ENCODE measurements at places on chromosomes 6 and 20. TPM values are rescaled to one million over a fixed set of nuclear protein-coding genes. Genes with fewer than 3 reads are reported as not detected.

The PREX1 gene
- 29.4 TPM for total RNA-seq

The ANKRD6 gene
- 17.8 TPM for total RNA-seq

The THBD gene
- total RNA-seq, result 26.6 TPM

The RBM24 gene
- 201 TPM for total RNA-seq

The CSNK2A1 gene
- 203 TPM for total RNA-seq

The DOK5 gene
- total RNA-seq, result 20.1 TPM

GRCh38 chr6:5133943-5134342, 48.8 kb downstream of the PPP1R3G start:
- DNase-seq, result no peak

- DNase-seq, result peak; percentile 21
These were observed 125.6 kb downstream of the CDC5L start for GRCh38 chr6:44512868-44513741.

DNA sequence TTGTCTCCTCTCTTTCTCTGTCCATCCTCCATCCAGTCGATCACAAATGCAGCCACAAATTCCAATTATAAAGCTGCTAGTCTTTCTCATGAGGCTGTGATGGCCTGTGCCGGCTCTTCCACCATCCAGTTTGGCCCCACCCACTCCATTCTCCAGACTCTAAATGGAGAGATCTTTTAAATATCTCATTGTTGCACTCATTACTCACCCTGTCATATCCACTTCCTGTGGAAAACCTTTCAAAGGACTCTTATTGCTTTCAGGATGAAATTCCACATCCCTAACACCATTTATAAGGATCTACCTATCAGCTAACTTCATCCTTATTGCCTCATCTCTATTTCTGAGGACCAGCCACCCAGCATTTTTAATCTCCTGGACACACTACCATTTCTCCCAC, 70.6 kb downstream of the NRN1 start:
- no peak for DNase-seq

- no peak for DNase-seq
These were observed 77.1 kb upstream of the SLC22A23 start for GRCh38 chr6:3533981-3534380.

GRCh38 chr20:25178563-25179438, 16.7 kb upstream of the ENTPD6 start:
- peak; percentile 65 for DNase-seq

- no peak for DNase-seq
These were observed 6.2 kb downstream of the VEGFA start for GRCh38 chr6:43776115-43776798.

- no peak for DNase-seq
These were observed 35.3 kb downstream of the CD109 start for GRCh38 chr6:73731285-73731684.

DNA sequence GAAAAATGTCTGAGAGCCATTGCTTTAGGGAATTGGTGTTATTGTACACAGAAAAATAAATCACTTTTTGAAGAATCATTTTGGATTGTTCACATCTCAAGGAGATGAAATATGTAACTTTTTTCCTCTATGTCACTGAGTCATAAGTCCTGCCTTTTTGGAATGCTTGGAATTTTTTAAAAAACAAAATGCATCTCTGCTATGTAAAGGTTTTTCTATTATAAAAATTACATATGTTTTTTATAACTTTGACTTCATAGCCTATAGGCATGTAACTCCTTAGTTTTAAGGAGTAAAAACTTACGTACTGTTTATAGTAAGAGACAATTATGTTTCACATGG, 8.7 kb downstream of the RNF144B start:
- DNase-seq, result no peak

GRCh38 chr20:10898552-10898951, 224.8 kb upstream of the JAG1 start:
- DNase-seq, result no peak

GRCh38 chr20:51125780-51126179, 102.9 kb upstream of the KCNG1 start:
- DNase-seq, result peak; percentile 18

- no peak for DNase-seq
These were observed 10.2 kb upstream of the MICAL1 start for GRCh38 chr6:109465772-109466171.

DNA sequence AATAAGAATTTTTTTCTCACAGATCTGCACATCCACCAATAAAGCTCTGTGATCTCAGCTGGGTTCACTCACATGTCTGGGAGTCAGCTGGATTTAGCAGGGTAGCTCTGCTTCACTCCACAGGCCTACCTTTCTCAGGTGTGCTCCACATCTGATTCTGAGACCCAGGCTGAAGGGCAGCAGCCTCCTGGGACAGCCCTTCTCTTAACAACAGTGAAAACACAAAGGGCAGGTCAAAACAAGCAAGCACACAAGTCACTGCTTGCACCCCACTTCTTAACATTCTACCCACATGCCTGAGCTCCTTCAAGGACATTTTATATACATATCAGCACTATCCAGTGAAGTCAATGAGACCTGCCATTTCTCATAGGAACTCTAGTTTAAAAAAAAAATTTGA, 96.0 kb upstream of the MAP3K4 start:
- DNase-seq, result peak; percentile 12

- DNase-seq, result no peak
These were observed 408.5 kb upstream of the RGS17 start for GRCh38 chr6:153539602-153540001.

DNA sequence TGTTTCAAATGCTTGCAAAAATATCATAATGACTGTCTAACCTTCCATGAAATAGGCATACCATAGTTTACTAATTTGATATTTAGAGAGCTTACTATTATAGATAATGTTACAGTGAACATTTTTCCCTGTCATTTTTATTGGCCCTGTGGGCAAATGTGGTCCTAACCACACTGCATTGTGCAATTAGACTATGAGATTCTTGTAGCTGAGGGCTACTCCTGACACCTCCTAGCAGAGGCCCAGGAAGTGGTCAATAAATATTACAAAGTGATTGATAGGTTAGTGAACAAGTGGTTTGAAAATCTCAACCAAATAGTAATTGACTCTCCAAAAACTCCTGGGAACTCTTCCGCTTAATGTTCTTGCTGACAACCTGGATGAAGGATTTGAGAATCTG, 160.5 kb upstream of the KCNG1 start:
- DNase-seq, result no peak
